ENCODE measurements at places on chromosomes 4 and X.

DNA sequence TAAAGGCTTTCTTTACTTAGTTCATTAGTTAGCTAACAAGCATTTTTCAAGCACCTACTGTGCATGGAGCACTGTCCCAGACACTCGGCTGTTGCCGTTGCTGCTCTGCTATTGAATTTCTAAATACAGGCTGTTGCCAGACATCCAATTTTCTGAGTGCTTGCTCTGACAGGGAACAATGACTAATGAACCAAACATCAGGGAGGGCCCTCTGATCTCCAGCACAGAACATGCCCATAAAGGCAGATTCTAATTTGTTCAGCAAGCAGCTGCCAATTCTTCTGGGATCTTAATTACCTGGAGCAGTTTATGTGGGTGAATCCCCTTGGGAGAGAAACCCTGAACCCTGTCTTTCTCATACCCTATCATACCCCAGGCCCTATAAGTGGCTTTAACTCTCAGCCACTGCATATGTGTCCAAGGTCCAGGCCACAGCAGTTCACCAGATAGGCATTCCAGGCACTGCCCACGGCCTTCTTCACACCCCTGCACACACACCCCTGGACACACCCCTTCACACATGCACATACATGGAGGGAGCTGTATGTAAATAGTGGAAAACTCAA, 27.9 kb downstream of the TSC22D3 start:
- no peak for DNase-seq

- DNase-seq = no peak
Observed at GRCh38 chr4:68905939-68906779, 45.4 kb downstream of the UGT2A3 start.

GRCh38 chrX:3733043-3733430, 19.6 kb upstream of the PRKX start:
- no peak for DNase-seq

GRCh38 chr4:11537846-11538245, 109.2 kb upstream of the HS3ST1 start:
- DNase-seq = no peak

- no peak for DNase-seq
Observed at GRCh38 chr4:119093042-119093827, 42.4 kb upstream of the MYOZ2 start.

DNA sequence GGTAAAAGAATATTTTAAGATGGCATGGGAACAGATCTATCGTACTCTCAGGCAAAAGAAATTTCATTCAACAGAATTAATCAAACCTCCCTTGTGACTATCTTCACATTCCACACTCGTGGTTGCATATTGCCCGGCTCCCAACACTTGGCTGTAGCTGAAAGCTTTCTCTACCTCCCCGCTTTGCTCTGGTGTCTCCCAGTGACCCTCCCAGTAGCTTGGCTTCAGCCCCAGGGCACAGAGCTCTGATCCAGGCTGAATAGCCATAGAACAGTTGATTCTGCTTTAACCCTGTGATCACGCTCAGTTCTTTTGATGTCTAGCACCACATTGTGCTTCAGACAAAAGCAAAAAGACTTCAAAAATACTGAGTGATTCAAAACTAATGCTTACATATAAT, 24.6 kb downstream of the SLC7A11 start:
- DNase-seq = no peak

GRCh38 chr4:101191302-101192098, 155.8 kb downstream of the PPP3CA start:
- DNase-seq = no peak

DNA sequence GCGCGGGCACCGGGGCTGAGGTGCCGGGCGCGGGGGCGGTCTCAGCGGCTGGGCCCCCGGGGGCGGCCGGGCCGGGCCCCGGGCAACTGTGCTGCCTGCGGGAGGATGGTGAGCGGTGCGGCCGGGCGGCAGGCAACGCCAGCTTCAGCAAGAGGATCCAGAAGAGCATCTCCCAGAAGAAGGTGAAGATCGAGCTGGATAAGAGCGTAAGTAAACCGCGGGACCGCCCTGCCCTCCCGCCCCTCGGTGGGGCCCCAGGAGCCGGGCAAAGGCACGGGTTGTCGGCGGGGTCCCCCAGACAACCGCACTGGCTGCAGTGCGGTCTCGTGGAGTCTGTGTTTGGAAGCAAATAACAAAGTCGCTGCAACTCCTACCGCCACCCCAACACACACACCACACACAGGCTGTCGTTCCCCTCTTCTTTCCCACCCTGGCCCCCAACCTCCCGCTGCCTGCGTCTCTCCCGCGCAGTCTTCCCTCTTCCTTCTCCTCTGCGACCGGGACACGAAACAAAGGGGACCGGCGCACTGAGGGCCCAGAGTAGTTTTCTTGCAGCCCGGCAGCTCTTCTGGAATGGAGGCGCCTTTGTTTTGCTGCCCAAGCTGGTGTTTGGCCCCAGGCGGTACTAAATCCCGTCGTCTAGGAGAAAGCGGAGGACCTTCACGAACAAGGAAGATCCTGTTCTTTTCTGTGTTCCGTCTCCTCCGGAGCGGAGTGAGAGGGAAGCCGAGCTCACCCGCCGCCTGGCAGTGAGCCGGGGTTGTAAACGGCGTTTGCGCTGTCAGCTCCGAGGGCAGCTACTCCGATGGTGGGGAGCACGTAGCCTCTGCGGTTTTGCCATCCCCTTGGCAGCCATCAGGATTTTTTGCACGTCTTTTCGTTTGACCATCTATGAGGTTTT, 788 bp downstream of the SAP30 start:
- DNase-seq = peak; percentile 51

DNA sequence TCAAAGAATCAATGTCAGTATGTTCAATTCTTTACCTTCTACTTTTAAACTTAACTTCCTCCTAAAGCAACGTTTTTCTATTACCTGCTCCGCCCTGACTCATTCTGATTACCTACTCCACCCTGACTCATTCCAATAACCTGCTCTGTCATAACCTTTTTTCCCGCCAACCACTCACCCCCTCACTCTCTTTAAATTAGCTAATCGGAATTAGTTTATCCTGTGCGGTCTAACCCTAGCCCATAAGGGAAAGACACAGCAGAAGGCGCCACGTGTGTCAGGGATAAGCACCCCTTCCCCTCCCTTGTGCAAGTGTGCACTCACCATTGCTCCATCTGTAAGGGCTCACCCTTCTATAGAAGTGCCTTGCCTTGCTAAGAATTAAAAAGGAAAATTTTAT, 64.4 kb downstream of the EIF4E start:
- DNase-seq = no peak

GRCh38 chrX:123310112-123310511, 126.0 kb downstream of the GRIA3 start:
- no peak for DNase-seq

DNA sequence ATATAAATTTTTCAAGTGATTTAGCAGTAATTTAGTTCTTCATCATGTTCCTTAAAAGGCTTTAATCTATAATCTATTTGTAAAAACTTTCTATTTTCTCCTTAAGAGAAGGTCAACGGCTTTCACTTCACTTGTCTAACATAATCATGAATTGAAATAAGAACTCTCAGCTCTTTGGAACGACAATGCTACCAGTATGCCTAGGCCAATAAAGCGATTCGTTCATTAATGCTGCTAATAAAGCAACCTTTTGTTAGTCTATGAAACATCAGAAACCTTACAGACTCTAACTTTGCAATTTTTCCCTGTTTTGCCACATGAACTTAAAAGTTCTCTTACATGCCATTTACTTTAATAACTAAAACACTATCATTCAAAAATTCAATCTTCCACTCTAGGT, 47.6 kb downstream of the FBXW7 start:
- DNase-seq = no peak

DNA sequence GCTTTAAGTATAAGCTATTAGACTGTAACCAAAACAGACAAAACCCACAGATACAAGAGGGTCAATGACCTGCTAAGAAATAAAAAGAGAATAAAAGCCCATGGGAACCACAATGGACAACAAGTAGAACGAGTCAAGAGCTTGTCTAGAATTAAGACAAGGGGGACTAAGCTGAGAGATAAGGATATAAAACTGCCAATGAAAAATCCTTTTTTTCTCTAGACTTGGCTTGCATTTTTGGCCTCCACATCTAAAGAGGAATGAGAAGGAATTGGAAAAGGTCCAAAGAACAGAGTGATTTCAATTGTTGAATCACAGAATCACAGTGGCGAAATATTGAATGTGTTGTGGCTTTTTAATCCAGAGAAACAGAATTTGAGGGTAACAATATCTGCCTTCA, 135.7 kb downstream of the QDPR start:
- DNase-seq = no peak

GRCh38 chr4:95255396-95256107, 293.2 kb downstream of the UNC5C start:
- DNase-seq = no peak

- no peak for DNase-seq
Observed at GRCh38 chr4:89070041-89070440, 13.1 kb upstream of the FAM13A start.

DNA sequence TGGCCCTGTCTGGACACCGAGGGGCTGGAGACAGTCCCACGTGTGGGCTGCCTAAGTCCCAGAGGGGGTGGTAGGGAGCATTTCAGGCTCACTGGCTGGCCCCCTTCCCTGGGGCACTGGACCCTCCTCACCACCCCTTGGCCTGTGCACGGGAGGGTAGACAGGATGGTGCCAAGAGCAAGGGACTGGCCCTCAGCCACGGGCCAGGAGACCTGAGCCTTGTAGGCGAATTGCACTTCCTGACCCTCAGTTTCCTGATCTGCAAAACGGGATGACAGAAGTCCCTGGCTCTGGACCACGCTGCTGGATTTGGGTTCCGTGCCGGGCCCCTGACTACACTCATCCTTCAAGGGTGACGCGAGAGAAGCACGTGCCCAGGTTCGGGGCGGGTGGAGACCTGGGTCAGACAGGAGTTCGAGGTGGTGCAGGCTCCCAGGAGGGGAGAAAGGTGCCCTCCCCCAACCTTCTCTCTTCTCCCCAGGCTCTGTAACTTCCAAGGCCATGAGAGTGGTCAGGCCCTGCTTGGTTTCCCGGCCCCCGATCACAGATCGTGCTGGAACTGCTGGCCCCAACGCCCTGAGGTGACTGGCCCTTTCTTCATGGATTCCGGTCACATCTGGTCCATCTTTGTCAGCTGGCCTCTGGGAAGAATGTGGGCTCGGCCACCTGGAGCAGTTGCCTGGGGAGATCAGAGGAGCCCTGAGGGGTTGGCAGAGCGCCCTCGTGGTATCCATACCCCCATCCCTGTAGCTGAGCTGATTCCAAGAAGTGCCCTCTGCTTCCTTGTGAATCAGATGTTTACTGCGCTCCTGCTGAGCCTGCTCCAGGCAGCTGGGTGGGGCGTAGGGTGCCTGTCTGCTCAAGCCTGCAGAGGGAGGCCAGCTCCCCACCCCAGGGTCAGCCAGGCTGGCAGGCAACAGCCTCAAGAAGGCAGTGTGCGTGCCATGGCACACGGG, 3.3 kb downstream of the SH3BP2 start:
- DNase-seq = no peak

GRCh38 chr4:658681-659667, 15.1 kb downstream of the ATP5ME start:
- no peak for DNase-seq

GRCh38 chr4:110108422-110108821, 90.0 kb downstream of the ELOVL6 start:
- DNase-seq = no peak

DNA sequence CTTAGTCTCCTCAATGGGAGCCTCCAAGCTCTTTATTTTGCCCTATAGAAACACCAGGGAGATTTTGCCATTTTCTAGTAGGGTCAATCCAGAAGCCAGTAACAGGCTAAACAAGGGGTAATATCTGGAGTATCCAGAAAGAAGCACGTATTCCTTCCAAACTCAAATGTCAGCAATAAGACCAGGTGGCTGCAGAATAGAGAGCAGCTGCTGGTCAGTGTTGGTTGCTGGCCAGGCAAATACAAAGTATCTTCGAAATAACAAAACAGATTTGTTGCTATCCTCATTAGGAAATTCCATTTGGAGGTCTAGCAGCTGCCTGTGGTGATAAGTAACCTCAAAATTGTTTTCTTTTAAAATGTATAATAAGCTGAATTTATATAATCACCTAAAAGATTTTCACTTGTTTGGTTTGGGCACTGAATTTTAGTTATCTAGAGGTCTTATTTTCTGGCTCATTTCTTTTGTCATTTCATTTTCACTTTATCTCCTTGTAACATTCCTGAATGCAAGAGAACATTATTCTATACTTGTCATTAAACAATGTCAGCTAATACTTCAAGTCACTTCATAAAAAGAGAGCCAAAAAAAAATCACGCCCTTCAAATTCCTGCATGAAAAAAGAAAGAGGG, 320.6 kb downstream of the DTHD1 start:
- DNase-seq = no peak

GRCh38 chr4:158170691-158171561, 1.9 kb downstream of the GASK1B start:
- DNase-seq = no peak

DNA sequence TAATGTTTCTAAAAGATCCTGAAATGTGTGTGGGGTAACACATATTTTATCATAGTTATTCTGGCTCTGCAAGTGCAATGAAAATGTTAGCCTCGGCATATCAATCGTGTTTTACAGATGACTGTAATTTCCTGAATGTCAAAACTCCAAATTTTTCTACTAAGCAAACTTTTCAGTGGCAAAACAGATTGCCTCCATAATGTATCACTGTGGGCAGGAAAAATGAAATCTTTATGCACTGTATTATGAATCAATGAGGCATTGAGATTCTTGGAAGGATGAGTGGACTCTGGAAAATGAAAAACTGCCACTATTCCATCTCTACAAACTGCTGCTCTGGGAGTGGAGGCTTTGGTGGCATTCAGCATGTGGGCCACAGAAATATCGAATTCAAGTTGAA, 160.1 kb upstream of the MBNL3 start:
- no peak for DNase-seq

GRCh38 chrX:124462931-124463330, 116.6 kb downstream of the SH2D1A start:
- DNase-seq = no peak

DNA sequence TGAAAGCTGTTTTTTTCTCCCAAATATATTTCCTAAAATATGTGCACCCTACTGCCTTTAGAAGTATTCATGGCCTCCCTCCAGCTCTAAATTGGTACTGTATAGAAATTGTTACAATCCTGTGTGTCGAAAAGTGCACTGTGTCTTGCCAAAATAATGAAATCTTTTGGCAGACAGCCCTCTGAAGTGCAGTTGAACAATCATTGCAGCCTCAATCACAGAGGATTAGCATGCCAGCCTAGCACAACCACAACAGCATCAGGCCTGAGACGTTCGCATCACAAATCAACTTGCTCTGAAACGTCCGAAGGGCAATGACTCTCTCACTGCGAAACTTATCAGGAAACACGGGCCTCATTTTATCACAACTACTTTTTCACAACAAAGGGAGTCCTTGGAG, 99.0 kb downstream of the ANOS1 start:
- DNase-seq = no peak

- peak; percentile 13 for DNase-seq
Observed at GRCh38 chr4:38574559-38575333, 89.3 kb upstream of the KLF3 start.

- no peak for DNase-seq
Observed at GRCh38 chr4:85780664-85781063, 305.7 kb downstream of the ARHGAP24 start.

DNA sequence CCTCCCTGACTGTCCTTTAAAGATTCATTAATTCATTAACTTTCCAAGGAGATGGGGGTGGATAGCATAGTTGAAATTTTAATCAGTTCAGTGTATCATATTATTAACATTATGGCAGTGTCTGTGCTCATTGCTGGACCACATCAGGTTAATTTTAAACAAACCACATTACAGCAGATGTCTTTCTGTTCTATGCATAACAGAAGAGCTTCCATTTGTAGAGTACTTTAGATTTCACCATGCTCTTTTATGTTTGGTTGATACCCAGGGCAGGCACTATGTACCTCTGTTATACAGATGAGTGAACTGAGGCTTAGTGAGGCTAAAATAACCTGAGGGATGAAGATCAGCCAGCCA, 41.1 kb downstream of the AFF2 start:
- no peak for DNase-seq
